A549 treated with RU486 at 1 μM for 4 hours (cell line): ENCODE measurements at places on chromosomes 7 and 10. TPM values are rescaled to one million over a fixed set of nuclear protein-coding genes. Genes with fewer than 3 reads are reported as not detected.

KCP gene
- 0.08 to 0.18 TPM (median 0.14 TPM) in 5 replicates for total RNA-seq

SPDYE8 gene
- not detected in 5 replicates for total RNA-seq

UCN3 gene
- total RNA-seq, result not detected in 5 replicates

LRRC4 gene
- not detected in 5 replicates for total RNA-seq

PNLIPRP2 gene
- 0.10 to 0.32 TPM in 2 of 5 replicates, not detected in the others for total RNA-seq

GATA3 gene
- 4.0 to 6.6 TPM (median 5.3 TPM) in 5 replicates for total RNA-seq

MLLT10 gene
- total RNA-seq, result 20.9 to 36.5 TPM (median 33.8 TPM) in 5 replicates

AGR3 gene
- not detected in 5 replicates for total RNA-seq

SYNPO2L gene
- total RNA-seq, result 0.03 TPM in 1 of 5 replicates, not detected in the others

MALRD1 gene
- total RNA-seq, result not detected in 5 replicates
